ENCODE measurements at places on chromosomes 7 and 10.
A peak's percentile ranks its signal among the peaks of the same experiment; 100 is the strongest.

DNA sequence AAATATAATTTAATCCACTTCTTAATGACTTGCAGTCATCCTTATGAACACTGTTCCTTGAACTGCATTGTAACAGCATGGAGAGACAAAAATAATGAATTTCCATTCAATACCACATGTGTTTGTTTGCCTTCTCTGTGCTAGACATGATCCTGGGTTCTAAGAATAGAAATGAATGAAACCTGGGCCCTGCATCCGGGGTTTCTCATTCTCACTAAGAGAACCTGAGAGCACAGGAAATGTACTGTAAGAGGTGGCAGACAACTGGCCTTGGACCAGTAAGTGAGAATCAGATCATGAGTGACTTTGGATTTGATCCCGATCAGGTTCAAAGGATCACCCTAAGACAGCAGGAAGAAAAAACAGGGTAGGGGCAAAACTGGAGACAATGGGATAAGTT, 37.2 kb upstream of the CUL1 start:
- DNase-seq: no peak

GRCh38 chr10:22443175-22443901, 98.0 kb downstream of the SPAG6 start:
- peak; percentile 32 for DNase-seq

DNA sequence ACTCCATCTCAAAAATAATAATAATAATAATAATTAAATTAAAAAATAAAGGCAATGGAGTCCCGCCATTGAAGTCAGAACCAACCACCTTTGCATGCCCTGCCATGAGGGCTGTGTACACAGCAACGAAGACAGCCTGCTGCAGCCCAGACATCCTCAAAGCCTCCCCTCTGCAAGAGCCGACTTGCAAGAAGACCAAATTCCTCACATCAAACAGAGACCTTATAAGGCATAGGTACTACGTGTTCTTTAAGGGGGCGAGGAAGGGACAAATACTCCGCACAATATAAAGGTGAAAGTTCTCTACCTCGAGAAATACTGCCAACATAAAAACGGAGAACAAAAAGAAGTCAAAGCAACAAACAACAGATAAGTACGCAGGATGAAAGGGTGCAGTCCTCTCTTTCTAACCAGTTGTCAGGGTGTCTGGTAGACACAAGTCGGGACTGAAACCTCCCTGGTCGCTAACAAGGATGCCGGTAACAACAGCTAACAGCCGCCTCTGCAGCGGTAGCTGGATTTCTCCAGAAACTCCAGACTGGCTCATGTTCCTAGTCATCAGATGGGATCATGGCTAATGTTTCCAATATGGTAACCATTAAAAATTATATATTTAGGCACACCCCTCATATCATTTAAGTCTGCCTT, 23.6 kb downstream of the FGFR2 start:
- DNase-seq: no peak

GRCh38 chr7:1665549-1666316, 4.3 kb upstream of the ELFN1 start:
- peak; percentile 65 for DNase-seq

DNA sequence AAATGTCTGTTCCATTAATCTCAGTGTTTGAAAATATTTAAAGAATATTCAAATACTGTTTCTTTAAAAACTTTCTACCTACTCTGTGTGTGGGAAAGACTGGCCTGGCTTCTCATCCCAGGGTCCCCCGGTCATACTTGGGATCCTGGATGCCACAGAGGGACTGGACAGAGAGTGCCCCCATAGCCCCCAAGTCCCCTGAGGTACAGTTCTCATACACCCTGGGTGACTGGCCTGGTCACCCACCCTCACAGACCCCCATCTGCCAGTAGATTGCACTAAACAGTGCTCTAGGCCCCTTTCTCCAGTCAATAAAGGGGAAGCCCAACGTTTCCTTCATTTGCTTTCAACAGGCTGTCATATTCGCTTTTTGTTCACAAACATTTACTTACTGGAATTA, 3.0 kb downstream of the TMEM273 start:
- no peak for DNase-seq

GRCh38 chr7:138667535-138668228, 33.5 kb downstream of the SVOPL start:
- DNase-seq: no peak

DNA sequence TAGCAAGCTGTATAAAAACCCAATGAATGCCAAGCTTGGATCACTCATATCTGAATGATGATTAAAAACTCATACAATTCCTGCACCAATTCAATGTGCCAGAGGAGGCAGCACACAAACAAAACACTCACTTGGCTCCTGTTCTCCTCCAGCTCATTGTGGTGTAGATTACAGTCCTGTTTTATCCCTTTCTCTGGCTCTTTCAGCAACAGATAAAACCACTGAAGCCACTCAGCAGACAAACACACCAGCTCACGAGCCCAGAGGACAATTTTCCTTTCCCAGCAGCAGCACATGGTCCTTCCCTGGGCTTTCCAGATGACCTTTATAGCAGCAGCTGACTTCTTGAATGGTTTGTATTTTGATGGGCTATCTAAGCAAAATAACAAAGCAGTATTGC, 107.3 kb upstream of the STARD3NL start:
- DNase-seq: peak; percentile 39

GRCh38 chr10:122307669-122308416, 36.7 kb downstream of the BTBD16 start:
- DNase-seq: peak; percentile 99

DNA sequence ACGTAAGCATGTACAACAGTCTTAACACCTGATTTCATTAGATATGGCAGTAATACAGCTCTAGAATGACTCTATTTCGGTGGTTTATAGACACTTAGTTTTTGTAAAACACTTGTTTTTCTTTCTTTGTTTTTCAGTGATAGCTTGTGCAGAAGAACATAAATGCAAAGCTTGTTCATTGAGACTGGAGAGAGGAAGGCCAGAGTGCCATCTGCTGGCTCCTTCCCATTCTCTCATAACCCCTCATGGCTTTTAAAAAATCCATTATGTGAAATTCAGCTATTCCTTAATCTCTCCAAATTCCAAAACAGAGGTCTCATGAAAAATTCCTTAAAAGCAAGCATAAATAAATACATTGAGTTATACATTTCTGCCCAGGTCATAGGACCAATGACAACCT, 76.3 kb downstream of the CACNB2 start:
- peak; percentile 62 for DNase-seq

GRCh38 chr7:726084-726853, at the start of gene DNAAF5:
Gene DNAAF5, plus strand, starts transcription at chr7:726699. Its CDS starts 22 bp downstream, at chr7:726721.
- peak; percentile 94 for DNase-seq

- DNase-seq: no peak
Observed at GRCh38 chr10:73743327-73743904, 756 bp upstream of the SEC24C start.

- DNase-seq: peak; percentile 69
Observed at GRCh38 chr7:66747881-66748511, 7.5 kb downstream of the RABGEF1 start.

GRCh38 chr7:42831718-42832522, 80.0 kb downstream of the C7orf25 start:
- DNase-seq: peak; percentile 67

DNA sequence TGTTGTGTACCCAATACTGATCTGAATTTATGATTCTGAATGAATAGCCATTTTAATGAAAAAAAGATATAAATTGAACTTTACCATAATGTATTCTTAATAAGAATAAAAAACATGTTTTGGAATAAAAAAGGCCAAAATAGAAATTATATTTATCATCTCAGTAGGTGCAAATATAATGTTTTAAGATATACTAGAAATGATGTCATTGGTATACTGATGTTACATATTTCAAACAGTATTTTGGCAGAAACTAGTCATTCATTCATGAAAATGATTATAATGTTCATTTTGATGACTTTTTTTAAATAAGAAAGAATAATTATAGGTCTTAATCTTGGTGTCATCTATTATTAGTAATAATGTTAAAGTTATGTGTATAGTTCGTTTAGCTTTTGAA, 9.2 kb downstream of the PCGF5 start:
- no peak for DNase-seq

DNA sequence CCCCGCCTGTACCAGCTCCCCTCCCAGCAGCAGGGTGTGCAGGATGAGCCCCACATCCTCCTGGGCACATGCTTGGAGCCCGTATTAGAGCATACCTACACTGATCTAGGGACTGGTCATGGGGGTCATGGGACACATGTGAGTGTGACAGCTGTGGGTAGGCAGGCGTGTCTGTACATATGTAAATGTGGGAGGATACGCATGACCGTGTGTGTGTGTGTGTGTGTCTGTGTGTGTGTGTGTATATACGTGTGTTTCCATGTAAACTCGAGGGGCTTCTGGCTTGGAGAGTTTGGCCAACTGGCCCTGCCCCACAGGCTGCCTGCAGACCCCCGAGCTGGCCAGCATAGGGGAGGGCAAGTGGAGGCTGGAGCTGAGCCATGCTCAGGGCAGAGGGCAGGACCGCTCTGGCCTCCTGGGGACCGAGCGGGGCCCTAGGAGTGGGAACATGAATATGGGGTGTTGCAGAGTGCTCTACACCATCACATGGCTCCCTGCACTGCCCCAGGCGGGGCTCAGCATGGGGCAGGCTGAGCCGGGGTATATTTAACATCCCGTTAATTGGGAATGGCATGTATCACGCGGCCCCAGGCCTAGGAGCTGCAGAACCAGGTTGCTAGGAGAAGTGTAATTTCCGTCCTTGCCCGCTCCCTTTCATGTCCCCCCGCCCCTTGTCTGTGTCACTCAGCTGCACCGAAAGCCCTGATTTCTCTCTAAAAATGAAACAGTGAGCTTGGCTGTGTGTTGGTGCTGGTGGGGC, 152.7 kb upstream of the PCBD1 start:
- no peak for DNase-seq

DNA sequence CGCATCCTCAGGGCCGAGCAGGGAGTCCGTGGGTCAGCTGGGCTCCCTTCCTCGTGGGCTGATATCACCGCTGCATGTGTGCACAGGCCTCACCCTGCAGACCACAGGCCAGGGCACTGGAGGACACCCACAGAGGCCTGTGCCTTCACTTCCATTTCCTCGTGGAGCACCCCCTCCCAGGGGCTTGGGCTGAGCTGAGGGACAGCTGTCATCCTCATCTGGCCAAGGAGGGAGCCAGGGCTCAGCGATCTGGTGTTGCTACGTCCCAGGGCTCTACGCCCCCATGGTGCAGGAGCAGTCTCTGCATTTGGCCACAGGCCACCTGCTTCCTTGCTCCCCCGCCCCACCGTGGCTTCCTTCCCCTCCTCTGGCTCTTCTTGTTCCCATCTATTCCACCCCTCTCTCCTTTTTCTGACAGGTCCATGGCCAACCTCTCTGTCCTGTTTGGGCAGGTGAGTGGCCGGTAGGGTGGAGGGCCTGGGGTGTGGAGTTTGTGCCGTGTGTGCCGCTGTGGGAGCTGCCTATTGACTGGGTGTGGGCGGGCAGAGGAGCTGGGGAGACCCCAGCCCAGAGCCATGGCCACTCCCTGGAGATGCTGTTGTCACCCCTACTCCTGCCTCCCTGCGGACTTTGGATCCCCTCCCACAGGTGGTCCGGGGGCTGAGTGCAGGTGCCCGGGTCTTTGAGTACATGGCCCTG, 8.3 kb upstream of the ASIC3 start:
- DNase-seq: no peak

GRCh38 chr10:89337484-89337883, 9.7 kb downstream of the IFIT3 start:
- DNase-seq: peak; percentile 64

Measured in GM23248 (cell line).